ENCODE measurements at places on chromosomes 3 and 15. TPM values are rescaled to one million over a fixed set of nuclear protein-coding genes. Genes with fewer than 3 reads are reported as not detected.

DNA sequence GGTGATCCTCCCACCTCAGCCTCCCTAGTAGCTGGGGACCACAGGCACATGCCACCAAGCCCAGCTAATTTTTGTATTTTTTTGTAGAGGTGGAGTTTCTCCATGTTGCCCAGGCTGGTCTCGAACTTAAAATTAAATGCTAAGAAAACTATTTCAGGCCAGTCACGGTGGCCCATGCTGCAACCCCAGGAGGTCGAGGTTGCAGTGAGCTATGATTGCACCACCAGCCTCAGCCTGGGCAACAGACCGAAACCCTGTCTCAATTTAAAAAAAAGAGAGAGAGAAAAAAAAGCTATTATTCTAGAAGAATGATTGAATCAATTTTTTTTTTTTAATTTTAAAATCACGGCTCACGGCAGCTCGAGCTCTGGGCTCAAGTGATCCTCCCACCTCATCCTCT, 4.7 kb downstream of the SLC51A start:
- H3K36me3 ChIP-seq, result no peaks in the 10 kb centered on the region
- 0 out of 2 replicates have a peak, but pooled peaks cover 2% of the 10 kb centered on the region for H3K4me1 ChIP-seq
- H3K27me3 ChIP-seq, result peaks cover 6% of the 10 kb centered on the region
- no peak overlapping the region for H3K27ac ChIP-seq

- H3K4me3 ChIP-seq, result no peak overlapping the region
- DNase-seq, result no peak
- no peaks in the 10 kb centered on the region for H3K36me3 ChIP-seq
These were observed 70.9 kb downstream of the IGF1R start for GRCh38 chr15:98719137-98719740.

The SAXO2 gene
- 0.14 TPM for polyA plus RNA-seq

DNA sequence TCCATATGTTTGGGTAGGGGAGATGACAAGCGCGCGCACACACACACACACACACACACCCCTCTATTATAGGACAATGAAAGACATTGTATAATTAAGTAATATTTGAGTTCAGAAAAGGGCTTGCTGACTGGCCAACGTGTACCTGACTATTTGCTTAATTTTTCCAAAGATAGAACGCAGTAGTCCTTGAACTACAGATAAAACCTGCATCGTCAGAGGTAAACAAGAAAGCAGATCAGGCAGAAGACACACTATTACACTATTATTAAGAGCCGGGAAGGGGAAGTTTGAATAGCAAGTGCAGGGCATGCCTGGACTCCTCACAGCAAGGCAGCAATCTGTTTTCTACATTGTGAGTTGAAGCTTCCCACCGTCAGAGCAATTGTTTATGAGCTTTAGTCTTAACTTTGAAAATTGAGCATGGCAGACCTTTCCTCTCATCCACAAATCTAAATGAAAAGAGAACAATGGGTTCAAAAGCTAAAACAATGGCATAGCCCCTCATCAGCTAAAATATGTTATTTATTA, 427.7 kb downstream of the GABRG3 start:
- H3K4me3 ChIP-seq, result no peak overlapping the region
- no peak overlapping the region for H3K27ac ChIP-seq
- H3K27me3 ChIP-seq, result no peaks in the 10 kb centered on the region
- H3K36me3 ChIP-seq, result no peaks in the 10 kb centered on the region
- H3K4me1 ChIP-seq, result no peaks in the 10 kb centered on the region
- no peak for DNase-seq

GRCh38 chr3:51508255-51508654, 8.4 kb upstream of the DCAF1 start:
- H3K4me1 ChIP-seq, result no peaks in the 10 kb centered on the region
- no peak overlapping the region for H3K27ac ChIP-seq
- no peak for DNase-seq
- no peaks in the 10 kb centered on the region for H3K36me3 ChIP-seq

Measured in IMR-90 (cell line).